Left colon (tissue), 2 donors: ENCODE measurements at places on chromosomes 2 and 18. TPM values are rescaled to one million over a fixed set of nuclear protein-coding genes. Genes with fewer than 3 reads are reported as not detected.

GRCh38 chr2:195331129-195331528 lies 325.9 kb upstream of the SLC39A10 start:
- DNase-seq, result peak; percentile 27

- no peak for DNase-seq
These were observed 346.2 kb upstream of the MEX3C start for GRCh38 chr18:51543658-51544155.

- DNase-seq, result no peak
These were observed 23.6 kb upstream of the KCNG2 start for GRCh38 chr18:79774111-79774510.

- DNase-seq, result no peak
These were observed 101.0 kb downstream of the NBAS start for GRCh38 chr2:15460112-15460620.

GRCh38 chr18:9683418-9684396 lies 24.4 kb upstream of the RAB31 start:
- no peak for DNase-seq

- DNase-seq, result no peak
These were observed 92.7 kb downstream of the C1D start for GRCh38 chr2:67970071-67970470.

The KLHL29 gene
- 4.6 TPM for total RNA-seq

- DNase-seq, result no peak
These were observed 2.4 kb downstream of the TSGA10 start for GRCh38 chr2:99152199-99152895.

DNA sequence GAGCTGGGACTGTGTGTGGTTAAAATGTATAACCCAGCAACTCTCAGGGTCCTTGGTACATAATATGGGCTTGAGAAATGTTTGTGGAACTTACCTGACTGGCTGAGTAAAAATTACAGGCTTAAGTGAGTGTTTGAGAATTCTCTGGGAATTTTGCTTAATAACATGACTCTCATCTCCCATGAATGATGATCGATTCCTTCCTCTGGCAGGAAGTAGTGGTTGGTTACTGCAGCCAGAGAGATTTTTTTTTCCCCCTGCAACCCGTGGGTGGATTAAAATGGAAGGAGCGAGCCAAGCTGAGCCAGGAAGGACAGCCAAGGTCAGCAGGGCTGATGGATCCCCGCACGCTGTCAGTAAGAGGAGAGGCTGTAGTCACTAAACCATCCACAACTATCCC lies 40.6 kb upstream of the RFX8 start:
- DNase-seq, result no peak

The PROC gene
- 2.9 TPM for total RNA-seq

GRCh38 chr2:234839285-234839684 lies 112.5 kb upstream of the SH3BP4 start:
- no peak for DNase-seq

The GPR45 gene
- total RNA-seq, result not detected

- DNase-seq, result no peak
These were observed 54.4 kb upstream of the LINC00305 start for GRCh38 chr18:64203295-64203694.

- DNase-seq, result no peak
These were observed 81.3 kb downstream of the NEURL3 start for GRCh38 chr2:96423828-96424227.

The CFC1B gene
- total RNA-seq, result not detected

The MEP1B gene
- total RNA-seq, result 11.3 TPM

The STAM2 gene
- 43.5 TPM for total RNA-seq

DNA sequence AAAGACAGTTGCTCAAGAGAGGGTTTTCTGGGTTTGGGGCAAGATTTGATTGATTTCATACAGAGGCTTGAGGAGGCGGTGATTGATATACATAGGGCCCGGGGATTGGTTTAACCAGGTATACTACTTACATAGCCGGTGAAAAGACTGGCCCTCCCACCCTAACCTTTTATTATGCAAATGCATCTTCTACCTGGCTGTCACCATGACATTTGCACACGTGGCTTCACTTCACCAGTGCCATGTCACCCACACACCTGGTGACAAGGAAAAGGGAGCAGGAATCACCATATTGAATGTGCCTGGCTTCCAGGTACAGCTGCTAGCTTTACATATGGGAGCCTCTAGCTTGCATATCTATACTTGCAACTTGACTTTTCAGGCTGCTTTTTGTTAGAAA lies 9.7 kb downstream of the ERMN start:
- no peak for DNase-seq

The LYG1 gene
- 1.2 TPM for total RNA-seq

- DNase-seq, result no peak
These were observed 27.1 kb upstream of the ODC1 start for GRCh38 chr2:10475221-10475722.
